ENCODE measurements at places on chromosomes 12 and 14.

DNA sequence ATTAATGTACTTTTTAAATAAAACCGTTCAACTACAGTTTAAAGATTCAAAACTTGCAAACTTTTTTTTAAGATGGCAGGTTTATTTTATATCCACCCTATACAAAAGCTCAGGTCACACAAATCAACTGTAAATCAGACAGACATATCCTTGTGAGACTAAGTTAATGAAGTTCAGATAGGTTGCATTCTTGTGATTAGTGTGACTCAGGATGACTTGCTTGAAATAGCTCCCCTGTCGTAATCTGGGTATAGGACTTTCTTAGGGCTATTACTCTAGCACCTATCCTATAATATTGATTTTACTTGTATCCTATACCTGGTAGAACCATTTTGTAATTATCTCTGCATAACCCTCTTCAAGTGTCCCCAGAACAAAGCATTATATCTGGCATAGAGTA, 9.5 kb upstream of the PRKD1 start:
- no peak for DNase-seq

DNA sequence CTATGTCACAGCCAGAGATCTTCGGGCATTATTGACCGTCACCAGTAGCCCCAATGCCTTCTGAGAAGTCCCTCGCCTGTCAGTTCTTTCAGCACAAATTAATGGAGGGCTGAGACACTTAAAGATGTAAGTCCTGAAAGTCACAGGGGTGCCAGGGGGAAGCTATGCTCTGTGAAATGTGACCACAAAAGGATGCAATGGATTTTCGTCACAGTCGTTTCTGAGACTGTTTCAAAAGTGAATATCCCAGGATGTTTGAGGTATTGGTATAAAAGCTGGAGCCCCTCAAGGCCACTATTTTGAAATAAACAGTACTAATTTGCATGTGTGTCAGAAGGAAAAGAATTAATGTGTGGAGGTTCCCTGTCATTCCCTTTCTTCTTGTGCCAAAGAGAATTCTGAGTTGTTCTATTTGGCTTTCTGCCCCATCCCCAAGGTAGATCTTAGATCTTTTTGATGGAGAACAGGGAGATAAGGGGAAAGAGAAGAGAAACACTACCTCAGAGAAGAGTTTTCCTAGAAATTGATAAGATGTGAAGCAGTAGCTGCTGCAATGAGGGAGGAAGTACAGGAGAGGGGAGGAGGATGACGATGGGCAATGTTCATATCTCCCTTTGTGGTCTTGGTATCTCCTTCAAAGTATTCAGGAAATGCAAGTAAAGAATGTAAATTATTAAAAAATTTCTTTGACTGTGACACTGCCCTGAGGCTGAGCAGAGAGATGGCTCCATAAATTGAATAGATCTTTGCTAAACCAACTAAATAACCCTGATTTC, 101.8 kb upstream of the NAP1L1 start:
- peak; percentile 17 for DNase-seq

DNA sequence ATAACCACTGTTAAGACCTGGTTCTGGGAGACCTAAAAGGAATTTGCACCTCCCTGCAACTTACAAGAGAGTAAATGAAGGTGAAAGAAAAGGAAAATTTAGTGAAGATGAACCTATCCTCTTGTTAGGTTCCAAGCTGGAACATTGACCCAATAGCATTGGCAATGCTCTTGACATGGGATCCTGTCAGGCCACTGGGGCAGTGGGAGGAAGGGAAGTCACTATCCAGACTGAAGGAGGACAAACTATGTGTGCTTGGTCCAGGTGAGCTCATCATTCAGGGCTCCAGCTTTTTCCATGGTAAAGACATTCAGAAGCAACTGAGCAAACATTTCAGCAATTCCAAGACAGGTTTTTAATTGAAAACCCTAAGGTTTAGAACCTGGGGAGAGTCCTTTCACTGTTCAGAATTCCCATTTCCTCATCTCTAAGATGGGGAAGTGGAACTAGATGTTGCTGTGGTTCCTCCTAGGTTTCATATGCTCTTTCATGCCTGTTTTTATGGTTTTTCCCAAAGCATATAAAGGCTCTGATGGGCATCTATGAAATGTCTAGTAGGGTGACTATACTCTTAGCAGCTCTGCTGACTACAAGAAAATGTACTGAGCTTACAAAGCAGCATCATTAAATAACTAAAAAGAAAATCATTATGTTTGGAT, 33.1 kb downstream of the MAPK1IP1L start:
- no peak for DNase-seq

DNA sequence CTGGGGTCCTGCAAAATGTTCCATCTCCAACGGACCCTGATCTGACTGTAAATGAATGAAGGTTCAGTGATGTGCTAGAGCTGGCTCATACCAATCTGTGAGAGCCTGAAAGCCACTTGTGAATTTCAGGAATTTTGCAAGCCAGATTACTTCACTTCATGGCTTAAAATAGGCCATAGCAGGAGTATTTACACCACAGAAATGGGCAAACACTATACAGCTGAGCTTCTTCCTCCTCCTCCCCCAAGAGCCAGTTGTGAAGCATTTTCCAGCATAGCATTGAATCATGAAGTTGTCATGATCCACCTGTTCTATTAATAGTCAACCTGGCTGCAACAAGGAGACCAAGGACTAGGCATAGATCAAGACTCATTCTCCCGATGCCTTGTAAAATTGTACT, 141.3 kb upstream of the RASSF8 start:
- no peak for DNase-seq

GRCh38 chr12:24754690-24755638, 193.9 kb downstream of the BCAT1 start:
- DNase-seq: peak; percentile 62

- no peak for DNase-seq
Observed at GRCh38 chr14:67951529-67952135, 132.1 kb downstream of the RAD51B start.

DNA sequence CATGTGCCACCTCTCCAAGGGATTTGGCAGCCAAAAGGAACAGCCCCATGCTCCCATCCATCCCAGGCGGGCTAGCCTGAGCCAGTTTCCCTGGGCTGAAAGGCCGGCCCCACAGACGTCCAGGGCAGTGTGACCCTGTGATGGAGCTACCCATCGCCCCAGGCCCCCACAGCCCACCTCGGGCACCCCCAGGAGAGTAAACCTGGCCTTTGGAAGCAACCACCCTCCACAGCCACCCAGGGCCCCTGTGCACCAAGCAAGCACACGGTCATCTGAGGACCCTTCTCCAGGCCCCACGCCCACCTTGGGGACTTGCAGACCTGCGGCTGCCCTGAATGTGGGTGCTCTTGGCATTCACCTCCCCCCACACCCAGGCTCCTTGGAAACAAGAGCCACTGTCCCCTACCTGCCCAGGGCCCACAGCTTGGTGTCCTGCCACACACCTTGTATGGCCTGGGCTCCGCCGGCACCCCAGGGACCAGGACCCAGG, 8.4 kb downstream of the AHNAK2 start:
- no peak for DNase-seq

GRCh38 chr12:47707905-47708543, 2.2 kb upstream of the RPAP3 start:
- DNase-seq: no peak

DNA sequence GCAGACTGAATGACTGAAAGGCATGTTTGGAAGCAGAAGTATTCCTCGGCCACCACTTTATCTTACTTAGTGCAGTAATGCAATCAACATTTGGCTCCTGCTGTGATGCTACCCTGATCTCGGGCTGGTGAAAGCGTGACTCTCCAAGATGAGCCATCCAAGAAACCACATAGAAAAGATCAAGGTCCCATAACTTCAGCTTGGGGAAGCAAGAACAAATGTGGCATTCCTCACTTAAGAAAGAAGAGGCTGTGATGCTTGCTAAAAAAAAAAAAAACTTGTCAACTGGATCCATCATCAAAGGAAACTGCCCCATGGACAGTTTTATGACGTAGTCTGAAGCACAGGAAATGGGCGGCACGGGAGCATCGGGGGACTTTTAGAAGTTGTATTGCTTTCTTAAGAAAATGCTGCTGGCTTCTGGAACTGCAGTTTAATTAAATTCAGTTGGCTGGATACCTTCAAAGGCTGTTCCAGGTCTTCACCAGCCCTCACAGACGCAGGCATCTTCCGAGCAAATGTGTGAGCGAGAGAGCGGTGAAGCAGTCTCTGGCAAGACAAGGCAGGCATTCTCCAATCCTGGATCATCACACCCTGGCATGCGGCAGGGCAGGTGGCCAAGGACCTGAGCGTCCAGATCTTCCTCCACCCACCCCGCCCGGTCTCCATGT, 38.2 kb upstream of the MAP1LC3B2 start:
- peak; percentile 76 for DNase-seq

GRCh38 chr12:49548822-49549648, 10.2 kb downstream of the KCNH3 start:
- DNase-seq: no peak

GRCh38 chr14:102906616-102907302, 15.7 kb upstream of the AMN start:
- no peak for DNase-seq

DNA sequence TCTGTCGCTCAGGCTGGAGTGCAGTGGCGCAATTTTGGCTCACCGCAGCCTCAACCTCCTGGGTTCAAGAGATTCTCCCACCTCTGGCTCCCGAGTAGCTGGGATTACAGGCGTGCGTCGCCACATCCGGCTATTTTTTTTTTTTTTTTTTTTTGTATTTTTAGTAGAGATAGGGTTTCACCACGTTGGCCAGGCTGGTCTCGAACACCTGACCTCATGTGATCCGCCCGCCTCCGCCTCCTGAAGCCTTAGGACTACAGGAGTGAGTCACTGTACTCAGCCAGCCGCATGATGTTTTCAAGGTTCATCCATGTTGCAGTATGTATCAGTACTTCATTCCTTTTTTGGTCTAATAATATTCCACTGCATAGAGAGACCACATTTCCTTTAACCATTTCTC, 2.4 kb upstream of the RNF34 start:
- DNase-seq: no peak
